PC-3 (cell line): ENCODE measurements at places on chromosomes 5 and 9. TPM values are rescaled to one million over a fixed set of nuclear protein-coding genes. Genes with fewer than 3 reads are reported as not detected.

DNA sequence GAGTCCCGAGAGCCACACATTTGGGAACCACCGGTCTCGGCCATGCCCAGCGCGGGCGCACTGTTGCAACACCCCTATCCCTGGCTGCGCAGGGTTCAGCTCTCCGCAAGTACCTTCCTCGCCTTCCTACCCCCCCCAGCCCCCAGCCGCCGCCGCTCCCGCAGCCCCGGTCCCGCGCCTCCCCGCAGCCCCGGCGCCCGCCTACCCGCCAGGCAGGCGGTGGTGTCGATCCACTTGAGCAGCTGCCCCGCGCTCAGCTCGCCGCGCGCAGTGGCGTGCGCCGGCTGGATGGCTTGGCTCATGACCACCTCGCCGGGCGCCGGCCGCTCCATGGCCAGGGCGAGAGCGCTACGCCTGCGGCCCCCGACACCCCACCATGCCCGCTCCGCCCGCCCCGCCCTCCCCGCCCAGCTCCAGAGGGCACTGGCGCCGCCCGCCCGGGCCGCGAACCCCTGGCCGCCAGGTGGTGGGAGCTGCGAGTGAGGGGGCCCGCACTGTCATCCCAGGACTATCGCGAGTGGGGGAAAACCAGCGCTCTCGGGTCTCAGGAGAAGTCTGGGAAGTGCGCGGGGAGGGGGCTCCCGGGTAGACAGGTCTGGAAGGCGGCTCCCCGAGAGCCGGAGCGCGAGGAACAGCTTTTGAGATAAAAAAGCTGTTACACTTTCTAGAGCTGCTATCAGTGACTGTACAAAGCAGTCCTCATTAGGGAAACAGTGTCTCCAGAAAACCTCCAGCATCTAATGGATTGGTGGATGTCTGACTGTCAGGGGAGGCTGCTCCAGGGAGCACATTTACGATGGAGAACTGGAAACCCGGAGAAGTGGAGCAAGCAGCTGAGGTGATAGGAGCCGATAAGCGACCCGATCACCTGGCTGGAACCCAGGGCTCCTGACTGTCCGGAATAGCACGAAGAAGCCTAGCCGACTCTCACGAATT is at the start of gene ACOT12:
TSS of gene ACOT12 (minus strand) at position 352 of the 936 bp plus-strand sequence. CDS start at position 332, 20 bp downstream.
- peak within 1 kb of the TSS; percentile 55 for H3K4me3 ChIP-seq
- no peaks in the 10 kb centered on the region for H3K36me3 ChIP-seq
- no peak for DNase-seq
- no peak within 1 kb of the TSS for H3K27ac ChIP-seq
- no peaks in the 10 kb centered on the region for H3K4me1 ChIP-seq

GRCh38 chr5:89769975-89770374 is 639.6 kb downstream of the CETN3 start:
- no peaks in the 10 kb centered on the region for H3K36me3 ChIP-seq
- H3K4me3 ChIP-seq, result no peak overlapping the region
- H3K27ac ChIP-seq, result no peak overlapping the region
- no peaks in the 10 kb centered on the region for H3K27me3 ChIP-seq

DNA sequence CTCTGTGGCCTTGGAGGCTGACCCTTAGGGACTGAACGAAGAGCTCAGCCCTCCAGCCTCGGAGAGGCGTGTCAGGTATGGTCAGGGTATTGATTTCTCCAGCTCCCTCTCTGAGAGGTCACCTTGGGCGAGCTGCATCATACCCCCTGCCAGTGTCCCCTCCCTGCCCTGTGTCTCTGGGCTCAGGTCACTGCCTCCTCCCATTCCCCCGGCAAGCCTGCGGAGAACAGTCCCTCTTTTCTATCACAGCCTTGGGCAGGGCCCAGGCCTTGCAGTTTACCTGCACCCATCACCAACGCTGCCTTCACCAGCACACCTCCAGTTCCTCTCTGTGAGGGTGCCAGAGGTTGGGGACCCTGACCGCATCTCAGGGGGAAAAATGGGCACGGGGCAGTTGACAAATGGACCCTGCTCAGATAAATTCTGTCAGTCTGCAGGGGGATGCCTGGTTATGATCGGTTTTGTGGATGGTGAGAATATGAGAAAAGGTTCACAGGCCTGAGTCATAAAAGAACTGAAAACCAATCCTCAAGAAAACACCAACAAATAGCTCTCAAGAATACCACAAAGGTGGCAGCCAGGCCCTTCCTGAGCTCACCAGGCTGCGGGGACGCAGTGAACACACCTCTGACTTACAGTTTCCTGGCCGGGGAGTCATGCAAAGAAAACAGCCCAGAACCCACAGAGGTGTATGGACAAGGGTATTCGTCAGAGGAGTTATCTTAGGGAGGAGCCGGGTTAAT is 24.7 kb upstream of the RXRA start:
- peak; percentile 64 for DNase-seq
- H3K4me1 ChIP-seq, result peaks cover 5% of the 10 kb centered on the region
- no peaks in the 10 kb centered on the region for H3K36me3 ChIP-seq
- no peaks in the 10 kb centered on the region for H3K27me3 ChIP-seq
- no peak overlapping the region for H3K4me3 ChIP-seq

DNA sequence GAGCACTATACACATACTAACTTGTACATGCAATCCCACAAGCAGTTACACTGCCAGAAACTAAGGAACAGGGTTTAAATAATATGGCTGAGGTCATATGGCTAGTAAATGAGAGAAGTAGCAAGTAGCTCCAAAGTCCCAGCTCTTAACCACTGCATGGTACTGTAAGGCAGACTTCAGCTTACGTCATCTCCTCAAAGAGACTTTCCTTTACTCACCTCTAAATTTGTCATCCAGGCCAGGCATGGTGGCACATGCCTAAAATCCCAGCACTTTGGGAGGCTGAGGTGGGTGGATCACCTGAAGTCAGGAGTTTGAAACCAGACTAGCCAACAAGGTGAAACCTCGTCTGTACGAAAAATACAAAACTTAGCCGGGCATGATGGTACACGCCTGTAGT is 20.4 kb upstream of the SELENOP start:
- no peak for DNase-seq
- H3K36me3 ChIP-seq, result no peaks in the 10 kb centered on the region
- H3K27me3 ChIP-seq, result no peaks in the 10 kb centered on the region
- H3K4me1 ChIP-seq, result no peaks in the 10 kb centered on the region

- no peaks in the 10 kb centered on the region for H3K4me1 ChIP-seq
- no peak overlapping the region for H3K4me3 ChIP-seq
- H3K27me3 ChIP-seq, result no peaks in the 10 kb centered on the region
- H3K36me3 ChIP-seq, result no peaks in the 10 kb centered on the region
- H3K27ac ChIP-seq, result no peak overlapping the region
Observed at GRCh38 chr5:56696900-56697299, 118.4 kb upstream of the MAP3K1 start.

DNA sequence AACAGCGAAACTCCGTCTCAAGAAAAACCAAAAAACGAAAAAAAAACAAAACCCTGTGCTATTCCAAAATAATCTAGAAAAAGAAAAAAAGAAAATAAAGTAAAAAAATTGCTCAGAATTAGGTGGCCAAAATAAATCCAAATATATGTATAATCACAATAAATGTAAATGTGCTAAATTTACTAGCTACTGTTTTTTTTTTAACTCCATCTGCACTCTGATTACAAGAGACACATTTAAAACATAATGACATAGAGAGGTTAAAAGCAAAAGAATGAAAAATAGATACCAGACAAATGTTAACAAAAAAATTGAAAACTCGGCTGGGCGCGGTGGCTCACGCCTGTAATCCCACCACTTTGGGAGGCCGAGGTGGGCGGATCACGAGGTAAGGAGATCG is 66.1 kb downstream of the FGF1 start:
- no peak overlapping the region for H3K27ac ChIP-seq
- no peak for DNase-seq
- peaks cover 31% of the 10 kb centered on the region for H3K4me1 ChIP-seq
- H3K4me3 ChIP-seq, result no peak overlapping the region
- no peaks in the 10 kb centered on the region for H3K36me3 ChIP-seq

DNA sequence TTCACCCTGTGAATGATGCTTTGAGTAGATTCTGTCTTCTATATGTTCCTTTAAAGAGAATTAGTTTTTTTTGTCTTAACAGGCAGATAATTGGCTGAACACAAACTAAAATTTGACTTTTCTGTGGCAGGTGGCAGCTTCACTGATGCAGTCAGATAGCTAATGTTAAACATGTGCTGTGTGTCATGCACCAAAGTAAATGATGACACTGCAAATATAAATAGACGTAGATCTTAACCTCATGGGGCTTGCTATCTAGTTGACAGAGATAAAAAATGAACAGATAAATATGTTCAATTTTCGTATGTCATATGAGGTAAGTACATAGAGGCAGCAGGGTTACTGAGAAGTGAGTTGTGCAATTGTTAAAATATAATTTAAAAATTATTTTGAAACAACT is 82.7 kb downstream of the PARP8 start:
- no peak overlapping the region for H3K4me3 ChIP-seq
- no peak overlapping the region for H3K27ac ChIP-seq
- DNase-seq, result no peak
- H3K4me1 ChIP-seq, result no peaks in the 10 kb centered on the region
- no peaks in the 10 kb centered on the region for H3K27me3 ChIP-seq

GRCh38 chr5:138736293-138736692 is 16.9 kb upstream of the CTNNA1 start:
- H3K36me3 ChIP-seq, result no peaks in the 10 kb centered on the region
- DNase-seq, result no peak
- no peak overlapping the region for H3K4me3 ChIP-seq
- H3K4me1 ChIP-seq, result no peaks in the 10 kb centered on the region

DNA sequence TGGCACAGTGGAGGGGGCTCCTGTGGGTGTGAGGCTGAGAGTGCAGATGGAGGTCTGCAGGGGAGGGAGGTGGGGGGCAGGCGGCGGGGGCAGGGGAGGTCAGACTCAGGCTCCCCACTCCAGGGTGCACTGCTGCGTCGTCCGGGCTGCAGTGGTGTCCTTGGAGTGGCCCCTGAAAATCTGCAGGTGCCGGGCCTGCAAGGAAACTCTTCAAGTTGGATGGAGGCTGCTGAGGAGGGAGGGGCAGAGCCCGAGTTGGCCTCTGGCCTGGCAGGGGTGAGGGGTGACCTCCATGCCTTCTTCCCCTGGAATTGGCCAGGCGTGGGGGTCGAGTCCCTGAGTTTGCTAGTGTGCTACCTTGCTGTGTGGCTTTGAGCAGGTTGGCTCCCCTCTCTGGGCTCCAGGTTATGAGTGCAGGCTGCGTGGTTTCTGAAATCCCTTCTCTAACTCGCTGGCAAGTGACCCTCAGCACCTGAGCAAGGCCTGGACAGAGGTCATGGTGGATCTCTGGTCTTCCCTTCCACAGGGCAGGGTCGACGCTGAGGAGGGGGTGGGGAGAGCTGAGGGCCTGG is 888 bp downstream of the ADAMTSL2 start:
- H3K36me3 ChIP-seq, result no peaks in the 10 kb centered on the region
- no peaks in the 10 kb centered on the region for H3K4me1 ChIP-seq
- no peak overlapping the region for H3K4me3 ChIP-seq
- DNase-seq, result no peak
- H3K27ac ChIP-seq, result no peak overlapping the region
- H3K27me3 ChIP-seq, result peaks cover 17% of the 10 kb centered on the region

GRCh38 chr5:89106480-89106879 is 223.5 kb upstream of the MEF2C start:
- H3K36me3 ChIP-seq, result no peaks in the 10 kb centered on the region
- DNase-seq, result no peak
- no peaks in the 10 kb centered on the region for H3K27me3 ChIP-seq
- H3K4me1 ChIP-seq, result 0 out of 2 replicates have a peak, but pooled peaks cover 3% of the 10 kb centered on the region
- no peak overlapping the region for H3K4me3 ChIP-seq

DNA sequence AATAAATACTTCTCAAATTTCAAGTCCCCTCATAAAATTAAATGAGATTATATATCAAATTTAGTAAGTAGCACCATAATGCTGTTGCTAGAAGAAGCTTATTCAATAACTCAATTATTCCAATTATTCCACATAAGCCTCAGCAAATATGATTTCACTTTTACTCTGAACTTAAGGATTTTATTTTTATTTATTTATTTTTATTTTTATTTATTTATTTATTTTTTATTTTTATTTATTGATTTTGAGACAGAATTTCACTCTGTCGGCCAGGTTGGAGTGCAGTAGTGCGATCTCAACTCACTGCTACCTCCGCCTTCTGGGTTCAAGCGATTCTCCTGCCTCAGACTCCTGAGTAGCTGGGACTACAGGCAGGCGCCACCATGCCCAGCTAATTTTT is 1308.3 kb upstream of the CDH9 start:
- H3K36me3 ChIP-seq, result no peaks in the 10 kb centered on the region
- H3K27ac ChIP-seq, result no peak overlapping the region

- no peaks in the 10 kb centered on the region for H3K27me3 ChIP-seq
- no peaks in the 10 kb centered on the region for H3K36me3 ChIP-seq
- no peak for DNase-seq
Observed at GRCh38 chr5:102888483-102888882, 133.4 kb downstream of the PAM start.

DNA sequence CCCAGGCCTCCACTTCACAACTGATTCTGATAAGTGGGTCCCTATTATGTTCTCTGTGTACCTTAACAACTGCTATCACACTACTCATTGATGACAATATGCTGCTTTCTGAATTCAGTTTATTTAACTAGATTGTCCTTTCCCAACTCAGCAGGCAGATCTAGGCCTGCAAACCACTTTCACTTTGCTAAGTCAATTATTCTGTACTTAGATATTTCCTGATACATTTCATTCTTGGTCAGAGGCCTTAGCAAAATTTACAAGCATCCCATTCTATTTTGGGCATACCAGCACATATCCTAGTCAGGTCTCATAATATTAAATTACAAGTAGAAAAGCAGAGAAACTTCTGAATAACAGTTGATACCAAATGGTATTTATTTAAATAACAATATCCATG is 235.7 kb upstream of the HAPLN1 start:
- peaks cover 36% of the 10 kb centered on the region for H3K4me1 ChIP-seq
- H3K36me3 ChIP-seq, result no peaks in the 10 kb centered on the region
- no peak overlapping the region for H3K4me3 ChIP-seq
- H3K27me3 ChIP-seq, result no peaks in the 10 kb centered on the region

DNA sequence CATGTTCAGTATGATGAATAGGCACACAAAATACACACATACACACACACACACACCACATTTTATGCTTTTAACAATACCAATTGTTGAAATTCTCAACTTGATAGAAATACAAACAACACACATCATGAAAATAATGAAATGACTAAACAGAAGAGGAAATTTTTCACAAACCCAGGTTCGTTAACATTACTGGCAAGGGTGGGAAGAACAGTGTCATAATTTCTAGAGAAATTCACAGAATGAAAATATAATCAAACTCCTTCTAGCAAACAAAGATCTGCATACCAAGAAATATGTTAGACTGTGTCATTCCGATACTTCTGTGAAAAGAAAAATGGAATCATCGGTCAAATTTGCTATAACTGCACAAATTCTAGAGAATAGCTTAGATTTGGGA is 41.9 kb downstream of the ST8SIA4 start:
- no peak overlapping the region for H3K27ac ChIP-seq
- H3K4me3 ChIP-seq, result no peak overlapping the region
- peaks cover 23% of the 10 kb centered on the region for H3K4me1 ChIP-seq
- H3K36me3 ChIP-seq, result no peaks in the 10 kb centered on the region
- DNase-seq, result no peak
- H3K27me3 ChIP-seq, result no peaks in the 10 kb centered on the region

The ALG2 gene
- 32.9 and 33.2 TPM in 2 replicates for total RNA-seq

The CDKN2B-AS1 gene
- 0.40 and 2.0 TPM in 2 replicates for total RNA-seq

The MYO10 gene
- total RNA-seq, result 52.3 and 72.3 TPM in 2 replicates

The ADGRV1 gene
- 22.7 and 27.2 TPM in 2 replicates for total RNA-seq
